ENCODE measurements at places on chromosomes 4 and X.

GRCh38 chrX:78957049-78957767 is 12.0 kb downstream of the P2RY10 start:
- DNase-seq: no peak

GRCh38 chrX:103687696-103688201 is 1.2 kb upstream of the MORF4L2 start:
- peak; percentile 88 for DNase-seq

DNA sequence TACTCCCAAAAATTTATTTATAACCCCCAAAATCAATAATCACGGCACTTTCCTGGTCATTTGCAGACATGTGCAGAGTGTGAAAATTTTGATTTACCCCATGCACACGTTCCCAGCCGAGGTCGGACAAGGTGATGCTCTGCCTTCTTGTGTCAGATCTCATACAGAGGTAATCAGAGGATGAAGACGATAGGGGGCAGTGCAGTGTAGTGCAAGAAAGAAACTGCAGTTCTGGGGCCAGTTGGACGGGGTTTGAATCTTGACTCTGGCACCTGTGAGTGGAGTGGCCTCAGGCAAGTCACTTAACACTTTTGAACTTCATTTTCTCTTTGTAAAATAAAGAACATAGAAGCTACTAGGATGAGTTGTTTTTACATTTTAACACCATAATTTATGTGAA is 88.4 kb downstream of the FRMPD3 start:
- peak; percentile 44 for DNase-seq

- DNase-seq: peak; percentile 72
Observed at GRCh38 chr4:118270492-118270891, 82.3 kb downstream of the PRSS12 start.

- DNase-seq: no peak
Observed at GRCh38 chr4:7906171-7906701, 33.4 kb downstream of the AFAP1 start.

GRCh38 chrX:104172788-104173187 is 6.5 kb downstream of the FAM199X start:
- no peak for DNase-seq

DNA sequence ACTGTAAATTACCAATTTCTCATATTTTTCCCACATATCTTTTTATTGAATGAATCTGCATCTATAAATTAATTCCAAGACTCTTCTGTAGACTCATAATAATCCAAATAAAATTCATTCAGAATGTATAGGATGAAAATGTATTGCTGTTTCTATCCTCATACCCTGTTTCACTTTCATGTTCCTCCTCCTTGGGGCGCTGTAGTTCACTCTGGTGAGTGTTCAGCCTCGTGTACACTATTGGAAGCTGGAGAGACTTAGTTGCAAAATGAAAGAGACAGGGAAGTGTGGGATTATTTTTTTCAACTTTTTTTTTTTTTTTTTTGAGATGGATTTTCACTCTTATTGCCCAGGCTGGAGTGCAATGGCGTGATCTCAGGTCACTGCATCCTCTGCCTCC is 296.1 kb downstream of the TLL1 start:
- DNase-seq: peak; percentile 9

DNA sequence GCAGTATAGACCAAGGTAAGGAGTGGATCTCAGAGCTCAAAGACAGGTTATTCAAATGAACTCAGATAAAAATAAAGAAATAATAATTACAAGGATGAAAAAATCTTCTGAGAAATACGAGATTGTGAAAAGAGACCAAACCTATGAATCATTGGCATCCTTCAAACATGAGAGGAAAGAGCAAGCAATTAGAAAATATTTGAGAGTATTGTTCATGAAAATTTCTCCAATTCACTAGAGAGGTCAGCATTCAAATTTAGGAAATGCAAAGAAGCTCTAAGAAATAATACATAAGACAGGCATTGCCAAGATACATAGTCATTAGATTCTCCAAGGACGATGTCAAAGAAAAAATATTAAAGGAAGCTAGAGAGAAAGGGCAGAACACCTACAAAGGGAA is 93.5 kb upstream of the GALNTL6 start:
- no peak for DNase-seq

DNA sequence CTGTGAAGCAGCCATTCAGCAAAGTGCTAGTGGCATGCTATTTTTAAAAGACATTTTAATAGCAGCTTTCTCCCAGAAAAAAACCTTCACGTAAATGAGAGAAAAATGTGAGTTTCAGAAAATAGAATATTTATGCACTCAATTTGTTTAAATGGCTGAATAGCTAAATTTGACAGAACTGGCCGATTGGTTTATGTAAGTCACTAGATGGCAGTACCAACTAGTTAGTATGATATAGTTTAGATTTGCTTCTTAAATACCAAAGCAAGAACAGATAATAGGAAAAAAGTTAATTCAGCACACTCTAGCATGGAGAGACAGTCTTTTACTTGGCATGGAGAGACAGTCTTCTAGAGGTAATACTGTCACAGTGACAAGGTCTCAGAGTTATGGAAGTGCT is 250.1 kb downstream of the SNCA start:
- peak; percentile 33 for DNase-seq

GRCh38 chr4:145346081-145346480 is 135.6 kb upstream of the SMAD1 start:
- DNase-seq: no peak
